Inflammatory macrophage treated with lipopolysaccharide for 4 hours (primary cell): ENCODE measurements at places on chromosomes 5 and 9.

- DNase-seq = peak; percentile 73
These were observed 484 bp downstream of the GFM2 start for GRCh38 chr5:74766418-74766848.

- no peak for DNase-seq
These were observed 29.8 kb upstream of the SEC16A start for GRCh38 chr9:136512651-136513071.

DNA sequence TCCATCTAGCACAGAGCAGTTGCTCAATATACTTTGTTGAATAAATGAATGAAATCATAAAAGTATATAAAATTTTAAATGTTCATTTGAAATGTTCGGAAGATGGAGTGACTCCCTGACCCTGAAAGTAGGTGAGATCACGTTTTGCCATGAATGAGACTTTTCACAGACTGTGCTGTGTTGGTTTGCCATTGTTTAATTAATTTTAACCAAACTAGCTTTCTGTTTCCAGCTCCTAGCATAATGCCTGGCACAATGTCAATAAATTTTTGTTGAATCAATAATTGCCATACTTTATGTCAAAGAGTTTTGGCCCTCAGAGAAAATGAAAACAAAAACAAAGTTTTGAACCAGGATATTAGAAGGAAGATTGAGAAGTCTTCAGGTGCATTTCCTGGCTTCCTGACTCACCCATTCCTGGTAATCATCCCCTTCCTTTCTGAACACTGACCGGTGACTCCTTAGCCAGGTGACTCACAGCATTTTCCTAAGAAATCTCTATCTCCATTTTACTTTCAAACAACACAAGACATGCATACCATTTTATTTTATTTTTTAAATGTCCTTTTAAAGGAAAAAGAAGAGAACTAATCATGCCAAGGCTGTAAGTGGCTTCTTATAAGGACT is 15.1 kb downstream of the SLC28A3 start:
- DNase-seq = no peak

DNA sequence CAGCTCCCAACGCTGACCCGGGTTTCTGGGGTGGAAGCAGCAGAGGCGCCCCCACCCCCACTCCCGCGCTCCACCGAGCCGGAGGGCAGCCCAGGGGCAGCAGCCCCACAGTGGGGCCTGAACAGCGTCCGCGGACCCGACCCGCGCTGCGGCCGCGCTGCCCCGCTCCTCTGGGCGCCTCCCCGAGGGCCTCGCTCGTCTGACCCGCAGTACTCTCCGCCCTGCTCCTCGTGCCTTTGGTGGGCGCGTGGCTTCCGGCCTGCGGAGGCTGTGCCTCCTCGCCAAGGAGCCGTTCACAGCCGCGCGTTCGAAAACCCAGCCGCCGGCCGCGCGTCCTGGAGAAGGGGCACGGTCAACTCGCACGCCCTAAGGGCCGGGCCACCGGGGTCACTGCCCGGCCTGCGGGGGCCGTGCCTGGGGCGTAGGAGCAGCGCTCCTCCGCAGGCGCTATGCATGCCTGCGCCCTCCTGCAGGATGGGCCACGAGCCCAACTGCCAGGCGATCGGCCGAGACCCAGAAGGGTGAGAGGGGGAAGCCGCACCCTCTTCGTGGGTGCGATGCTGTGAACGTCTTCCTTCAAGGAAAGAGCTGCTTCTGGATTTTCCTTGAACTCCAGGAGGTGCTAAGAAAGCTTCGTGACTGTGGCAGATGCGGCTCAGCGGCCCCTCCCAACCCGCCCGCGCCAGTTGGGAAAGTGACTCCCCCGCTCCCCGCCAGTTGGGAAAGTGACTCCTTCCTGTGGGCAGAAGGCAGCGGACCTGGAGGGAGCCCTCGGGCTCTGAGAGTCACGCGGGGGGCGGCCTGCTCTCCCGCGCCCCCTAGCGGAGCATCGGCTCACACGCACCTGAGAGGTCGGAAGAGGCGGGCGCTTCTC is 82.7 kb downstream of the HSD17B3 start:
- peak; percentile 21 for DNase-seq

GRCh38 chr5:67248703-67249589 is 52.3 kb upstream of the CD180 start:
- DNase-seq = no peak

GRCh38 chr9:99056886-99057664 is 47.8 kb upstream of the TGFBR1 start:
- peak; percentile 87 for DNase-seq

DNA sequence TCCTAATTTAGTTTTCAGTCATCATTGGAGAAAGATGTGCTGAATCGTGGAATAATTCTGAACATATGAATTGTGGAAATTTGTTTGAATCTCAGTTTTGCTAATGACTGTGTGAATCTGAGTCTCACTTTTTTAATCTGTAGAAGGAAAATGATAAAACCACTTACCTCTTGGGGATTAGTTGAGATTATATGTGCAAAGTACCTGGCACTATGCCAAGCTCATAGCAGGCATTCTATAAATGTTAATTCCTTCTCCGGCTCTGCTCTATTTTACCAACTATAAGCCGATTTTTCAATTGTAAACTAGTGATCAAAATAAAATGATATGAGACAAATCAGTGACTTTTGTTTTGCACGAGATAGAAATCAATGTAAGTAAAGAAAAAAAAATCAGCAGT is 290.8 kb downstream of the TRPM3 start:
- DNase-seq = no peak

DNA sequence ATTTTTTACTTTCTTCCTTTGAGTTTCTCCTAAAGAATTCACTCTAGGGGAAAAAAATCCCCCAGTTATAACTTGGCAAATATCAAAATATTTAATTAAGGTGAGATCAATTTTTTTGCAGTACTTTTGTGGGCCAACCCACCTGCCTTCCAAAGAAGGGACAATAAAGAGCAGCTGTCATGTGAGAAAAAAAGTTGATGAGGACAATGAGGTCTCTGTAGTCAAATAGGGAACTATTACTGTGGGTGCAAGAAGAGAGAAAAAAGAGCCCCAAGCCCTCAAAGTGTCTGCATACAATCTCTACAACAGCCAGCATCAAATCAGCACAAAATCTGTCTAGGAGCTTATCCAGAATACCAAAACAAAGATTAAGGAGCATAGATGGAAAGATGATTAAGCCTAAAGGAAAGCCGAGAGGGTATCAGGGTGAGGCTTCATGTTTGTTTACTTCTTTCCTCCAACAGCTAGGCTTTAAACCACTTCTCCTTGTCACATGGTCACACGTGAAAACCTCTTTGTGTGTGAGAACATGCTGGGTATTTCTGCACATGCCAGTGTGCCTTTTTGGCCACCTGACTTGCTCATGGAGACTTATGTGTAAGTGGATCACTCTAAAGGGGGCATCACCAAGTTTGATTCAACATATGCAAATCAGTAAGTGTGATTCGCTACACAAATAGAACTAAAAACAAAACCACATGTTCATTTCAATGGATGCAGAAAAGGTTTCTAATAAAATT is 19.2 kb upstream of the FYB1 start:
- DNase-seq = no peak

DNA sequence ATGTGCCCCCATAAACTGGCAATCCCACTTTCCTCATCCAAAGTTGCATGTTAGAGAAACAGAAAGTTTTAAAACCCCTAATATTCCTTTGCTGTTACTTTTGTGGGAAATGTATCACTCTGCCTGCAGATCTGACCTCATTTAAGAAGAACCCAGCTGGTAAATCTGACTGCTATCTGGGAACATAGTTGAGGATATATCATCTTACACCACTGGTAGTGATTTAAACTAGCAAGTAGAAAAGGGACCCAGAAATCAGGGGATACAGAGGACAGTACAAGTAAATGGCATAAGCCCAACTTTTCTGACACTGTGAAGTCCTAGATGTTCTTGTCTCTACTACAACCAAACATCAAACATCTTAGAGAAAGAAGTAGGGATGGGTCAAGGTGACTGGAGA is 1060.5 kb upstream of the DMAC1 start:
- no peak for DNase-seq

GRCh38 chr5:66285343-66285922 is 141.3 kb downstream of the SREK1 start:
- no peak for DNase-seq

- no peak for DNase-seq
These were observed 105.4 kb upstream of the TBCA start for GRCh38 chr5:77881528-77881927.

DNA sequence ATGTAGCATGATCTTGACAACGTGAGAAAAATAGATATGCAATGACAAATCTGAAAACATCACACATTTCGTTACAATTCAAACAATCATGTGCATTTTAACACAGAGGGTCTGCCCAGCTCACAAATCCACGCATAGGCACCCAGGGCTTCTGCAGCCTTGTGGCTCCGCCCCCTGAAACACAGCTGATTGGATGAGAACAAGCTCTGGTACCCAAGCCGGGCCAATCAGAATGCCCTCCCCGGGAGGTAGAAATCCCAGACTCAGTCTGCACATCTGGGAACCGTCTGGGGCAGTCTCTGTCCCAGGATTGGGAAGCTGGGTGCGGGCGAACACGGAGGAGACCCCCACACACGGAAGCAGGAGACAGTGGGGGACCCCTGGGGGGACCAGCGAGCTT is 137.5 kb downstream of the GAPVD1 start:
- no peak for DNase-seq

DNA sequence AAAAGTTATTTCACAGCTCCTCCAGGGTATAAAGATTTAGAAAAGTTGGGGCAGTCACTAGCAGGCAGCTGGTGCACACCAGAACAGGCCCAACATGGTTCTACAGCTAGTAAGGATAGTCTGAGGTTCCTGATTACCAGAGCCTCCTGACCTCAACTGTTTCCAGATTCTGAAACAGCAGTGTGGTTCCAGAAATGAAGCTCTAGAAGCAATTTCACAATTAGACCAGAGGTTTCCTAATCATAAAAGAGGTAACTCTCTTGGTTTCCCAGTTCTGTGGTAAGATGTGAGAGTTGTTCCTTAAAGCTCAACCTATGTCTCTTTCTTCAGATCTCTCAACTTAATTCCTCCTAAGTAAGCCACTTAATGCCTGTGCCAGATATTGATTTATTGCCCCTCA is 11.9 kb downstream of the AGTPBP1 start:
- DNase-seq = peak; percentile 92

GRCh38 chr9:18437315-18438201 is 36.4 kb upstream of the ADAMTSL1 start:
- DNase-seq = no peak

DNA sequence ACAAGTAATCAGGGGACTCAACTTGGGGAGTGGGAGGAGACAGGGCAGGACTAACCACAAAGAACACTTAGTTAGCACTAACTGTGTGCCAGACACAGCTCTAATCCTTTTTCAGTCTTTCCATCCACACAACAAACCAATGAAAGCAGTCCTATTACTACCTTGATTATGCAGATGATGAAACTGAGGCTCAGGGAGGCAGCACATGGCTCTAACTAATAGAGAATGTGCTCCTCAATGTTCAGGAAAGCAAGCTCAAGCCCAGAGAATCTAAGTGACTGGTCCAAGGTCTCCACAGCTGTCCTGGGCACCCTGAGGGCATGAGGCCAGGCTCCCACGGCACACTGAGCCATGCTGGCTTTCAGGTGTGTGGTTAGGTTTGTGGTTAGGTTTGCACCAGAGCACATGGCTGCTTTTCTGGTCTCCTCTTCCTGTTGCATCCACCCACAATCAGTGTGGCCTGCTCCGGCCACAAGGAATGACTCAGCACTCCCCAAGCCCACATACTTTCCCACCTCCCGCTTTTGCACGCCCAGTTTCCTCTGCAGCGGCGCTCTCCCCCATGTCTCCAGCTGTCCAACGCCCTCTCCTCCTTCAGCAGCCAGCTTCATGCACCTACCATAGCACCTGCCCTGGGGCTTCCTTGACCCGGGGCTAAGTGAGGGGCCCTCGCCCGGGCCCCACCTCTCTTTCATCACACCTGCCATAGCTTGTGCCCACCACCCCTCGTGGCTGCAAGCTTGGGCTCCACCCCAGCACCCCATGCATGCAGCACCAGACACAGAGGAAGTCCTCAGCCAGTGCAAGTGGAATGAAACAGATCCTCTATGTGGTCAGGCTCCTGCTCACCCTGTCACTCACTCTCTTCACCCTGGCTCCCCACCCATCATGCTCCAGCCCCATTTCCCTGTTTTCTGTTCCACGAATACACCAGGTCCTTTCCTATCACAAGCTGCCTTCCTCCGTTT is 133.1 kb downstream of the GABBR2 start:
- peak; percentile 53 for DNase-seq

DNA sequence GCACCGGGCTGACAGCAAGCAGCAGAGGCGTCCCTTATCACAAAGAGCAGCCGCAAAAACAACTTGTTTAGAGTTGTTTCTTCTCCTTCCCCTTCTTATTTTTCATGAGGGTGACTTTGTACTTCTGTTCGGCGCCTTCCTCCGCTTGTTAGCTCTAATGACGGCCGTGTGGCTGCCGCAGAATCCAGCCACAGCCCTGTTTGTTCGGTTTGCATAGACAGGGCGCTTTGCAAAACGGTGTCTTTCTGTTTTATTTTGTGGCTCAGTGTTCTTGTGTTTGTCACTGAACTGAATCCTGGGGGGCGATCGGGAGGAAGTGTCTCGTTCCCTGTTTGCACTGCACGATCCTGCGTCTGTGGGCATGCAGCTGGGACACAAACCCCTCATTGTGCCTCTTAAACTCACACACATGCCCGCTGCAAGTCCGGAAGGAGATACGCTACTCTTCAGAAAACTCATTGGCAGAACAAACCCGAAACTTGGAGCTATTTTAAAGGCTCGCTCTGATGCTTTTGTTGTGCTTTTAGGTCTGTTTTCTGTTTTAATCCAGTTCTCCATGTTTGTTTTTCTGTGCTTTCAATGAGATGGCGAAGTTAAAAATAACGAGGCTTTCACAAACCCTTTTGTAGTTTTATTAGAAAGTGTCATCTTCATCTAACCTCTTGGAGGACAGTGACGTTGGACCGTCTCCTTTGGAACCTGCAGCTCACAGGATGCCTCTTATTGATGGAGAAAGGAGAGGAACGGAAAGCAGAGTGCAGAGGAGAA is 213.9 kb downstream of the IRX2 start:
- no peak for DNase-seq

DNA sequence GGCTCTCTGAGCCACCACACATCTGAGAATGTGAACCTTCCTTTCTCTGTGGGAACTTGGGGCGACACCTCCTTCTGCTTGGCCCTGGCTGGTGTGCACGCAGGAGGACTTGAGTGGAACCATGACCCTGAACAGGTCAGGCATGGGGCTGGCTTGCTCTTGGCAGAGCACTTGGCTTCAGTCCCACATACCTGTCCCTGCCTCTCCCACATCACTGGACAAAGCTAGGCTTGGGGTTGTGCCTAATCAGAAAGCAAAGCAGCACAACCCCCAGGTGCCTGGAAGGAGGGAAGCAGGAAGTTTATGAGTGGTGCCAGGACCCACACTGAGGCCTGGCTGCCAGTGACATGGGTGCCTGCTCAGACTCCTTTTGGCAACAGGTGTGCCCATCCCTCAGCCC is 13.2 kb downstream of the GADD45G start:
- DNase-seq = no peak

DNA sequence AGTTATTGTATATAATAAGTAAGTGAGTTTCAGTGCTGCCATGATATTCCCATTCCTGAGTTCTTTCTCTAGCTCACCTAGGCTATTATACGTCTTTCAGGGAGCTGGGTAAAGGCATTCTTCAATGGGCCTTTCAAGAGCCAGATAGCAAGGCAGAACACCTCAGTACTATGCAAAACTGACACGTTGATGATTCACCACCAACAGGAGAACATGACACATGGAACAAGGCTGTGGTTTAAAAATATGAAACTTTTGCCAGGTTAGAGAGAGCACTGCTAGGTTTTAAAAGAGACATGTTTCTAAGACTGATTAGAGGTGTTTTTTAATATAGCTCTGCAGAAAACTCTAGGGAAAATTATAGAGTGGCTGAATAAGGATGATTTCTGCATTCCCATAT is 95.9 kb downstream of the UGCG start:
- DNase-seq = no peak
